ENCODE measurements at places on chromosomes 11 and 22.

- no peak for DNase-seq
These were observed 32.6 kb upstream of the CRYBB3 start for GRCh38 chr22:25167082-25167481.

- DNase-seq: no peak
These were observed 75.3 kb downstream of the BCR start for GRCh38 chr22:23255506-23256170.

DNA sequence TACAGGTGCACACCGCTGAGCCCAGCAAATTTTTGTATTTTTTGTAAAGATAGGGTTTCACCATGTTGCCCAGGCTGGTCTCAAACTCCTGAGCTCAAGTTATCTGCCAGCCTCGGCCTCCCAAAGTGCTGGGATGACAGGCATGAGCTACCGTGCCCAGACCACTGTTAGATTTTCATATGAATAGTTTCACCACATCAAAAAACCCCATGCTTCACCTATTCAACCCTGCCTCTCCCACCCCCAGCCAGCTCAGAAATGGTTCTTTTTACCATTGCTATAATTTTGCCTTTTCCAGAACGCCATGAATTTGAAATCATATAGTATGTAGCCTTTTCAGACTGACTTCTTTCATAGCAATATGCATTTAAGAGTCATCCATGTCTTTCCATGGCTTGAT, 37.9 kb downstream of the CDPF1 start:
- no peak for DNase-seq

DNA sequence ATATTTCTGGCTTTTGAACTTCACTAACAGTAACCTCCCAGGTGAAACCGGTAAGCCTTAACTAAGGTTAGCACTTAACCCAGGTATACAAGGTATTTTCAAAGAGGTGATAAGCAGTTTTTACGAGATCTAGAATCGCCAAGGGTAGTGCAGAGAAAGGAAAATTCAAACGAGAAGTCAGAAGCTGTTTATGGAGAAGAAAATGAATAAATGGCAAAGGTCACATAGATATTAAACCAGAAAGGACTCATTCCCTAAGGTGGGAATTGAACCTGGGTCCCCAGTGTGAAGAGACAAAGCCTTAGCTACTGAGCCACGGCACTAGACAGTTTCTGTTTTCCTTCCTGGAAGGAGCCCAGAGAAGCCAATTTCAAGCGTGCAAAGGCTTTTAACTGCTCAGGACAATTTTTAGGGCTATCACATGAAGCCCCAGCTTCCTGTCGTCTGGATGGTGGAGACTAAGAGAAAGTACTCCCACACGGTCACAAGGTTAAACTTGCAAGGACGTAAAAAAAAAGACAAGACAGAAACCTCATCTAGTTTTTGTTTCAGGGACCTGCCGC, 5.7 kb upstream of the C1QTNF6 start:
- peak; percentile 48 for DNase-seq

DNA sequence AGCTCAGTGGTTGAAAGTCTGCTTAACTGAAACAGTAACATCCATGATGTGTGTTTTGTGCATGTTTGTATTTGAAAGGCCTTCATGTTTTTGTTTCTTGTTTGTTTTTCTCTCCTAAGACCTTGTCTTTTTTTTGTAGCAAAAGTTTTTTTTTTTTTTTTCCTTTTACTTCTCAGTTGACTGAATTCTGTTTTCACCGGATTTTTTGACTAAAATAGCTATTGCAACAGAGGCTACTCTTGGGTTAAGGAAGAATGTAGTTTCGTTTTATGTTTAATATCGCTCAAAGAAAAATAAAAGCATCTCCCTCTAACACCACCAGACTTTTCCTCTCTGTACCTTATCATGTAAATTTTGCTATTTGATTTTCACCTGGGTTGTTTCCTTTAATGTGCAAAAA, 15.1 kb downstream of the APOL6 start:
- DNase-seq: no peak

DNA sequence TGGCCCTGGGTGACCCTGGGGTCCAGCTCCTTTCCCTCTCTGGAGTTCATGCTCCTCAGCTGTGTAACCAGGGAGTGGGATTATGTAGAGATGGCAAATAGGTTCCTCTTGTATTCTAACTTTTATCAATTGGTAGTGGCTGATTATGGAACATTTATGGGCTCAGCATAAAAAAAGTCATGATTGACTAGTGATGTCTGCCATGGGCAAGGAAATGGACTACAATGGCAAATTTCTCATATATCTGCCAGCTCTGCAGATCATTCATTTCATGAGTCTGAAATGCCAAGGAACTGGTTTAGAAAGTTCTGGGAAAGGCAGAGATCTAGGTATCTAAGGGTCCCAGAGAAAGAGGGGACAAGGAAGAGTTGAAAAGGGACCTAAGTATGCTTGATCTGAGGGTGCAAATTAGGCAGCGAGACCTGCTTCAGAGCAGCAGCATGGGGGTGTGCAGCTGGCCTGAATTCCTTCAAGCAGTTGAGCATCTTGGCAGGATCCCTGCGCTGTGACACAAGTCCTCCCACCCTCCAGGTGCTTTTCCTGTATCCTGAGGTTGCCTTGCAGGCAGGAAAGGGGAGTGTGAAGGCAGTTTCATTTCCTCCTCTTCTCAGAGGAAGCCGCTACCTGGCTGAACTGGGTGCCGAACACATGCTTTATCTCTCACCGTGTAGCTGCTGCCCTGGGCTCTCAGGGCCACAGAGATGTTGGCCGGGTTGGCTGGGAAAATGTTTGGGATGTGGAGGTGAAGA, 10.4 kb downstream of the SLC15A3 start:
- no peak for DNase-seq

DNA sequence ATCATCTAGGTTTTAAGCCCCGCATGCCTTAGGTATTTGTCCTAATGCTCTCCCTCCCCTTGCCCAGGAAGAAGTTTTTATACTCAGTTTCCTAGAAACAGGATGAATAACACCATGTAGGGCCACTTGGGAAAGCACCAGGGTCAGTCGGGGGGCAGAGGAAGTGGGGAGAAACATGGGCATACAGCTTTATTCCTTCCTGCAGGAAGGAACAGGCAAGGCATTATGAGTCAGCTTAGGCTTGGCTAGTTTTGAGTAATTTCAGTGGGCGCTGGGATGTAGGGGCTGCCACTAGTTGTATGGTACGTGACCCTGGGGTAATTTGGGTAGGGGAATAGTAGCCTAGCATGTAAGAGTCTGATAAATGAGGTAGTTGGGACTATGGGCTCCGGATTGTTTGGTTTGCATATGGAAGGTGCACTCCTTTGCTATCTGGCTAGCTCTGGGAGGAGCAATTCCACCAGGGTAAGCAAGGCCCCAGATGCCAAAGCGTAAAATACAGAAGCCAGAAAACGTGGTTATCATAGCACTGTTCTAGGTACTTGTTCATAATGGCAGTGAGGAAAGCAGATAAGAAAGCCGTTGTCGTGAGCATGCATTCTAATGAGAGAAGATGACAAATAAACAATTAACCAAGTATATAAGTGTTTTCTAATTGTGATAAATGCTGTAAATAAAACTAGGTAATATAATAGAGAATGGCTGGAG, 24.8 kb downstream of the ACER3 start:
- peak; percentile 48 for DNase-seq

DNA sequence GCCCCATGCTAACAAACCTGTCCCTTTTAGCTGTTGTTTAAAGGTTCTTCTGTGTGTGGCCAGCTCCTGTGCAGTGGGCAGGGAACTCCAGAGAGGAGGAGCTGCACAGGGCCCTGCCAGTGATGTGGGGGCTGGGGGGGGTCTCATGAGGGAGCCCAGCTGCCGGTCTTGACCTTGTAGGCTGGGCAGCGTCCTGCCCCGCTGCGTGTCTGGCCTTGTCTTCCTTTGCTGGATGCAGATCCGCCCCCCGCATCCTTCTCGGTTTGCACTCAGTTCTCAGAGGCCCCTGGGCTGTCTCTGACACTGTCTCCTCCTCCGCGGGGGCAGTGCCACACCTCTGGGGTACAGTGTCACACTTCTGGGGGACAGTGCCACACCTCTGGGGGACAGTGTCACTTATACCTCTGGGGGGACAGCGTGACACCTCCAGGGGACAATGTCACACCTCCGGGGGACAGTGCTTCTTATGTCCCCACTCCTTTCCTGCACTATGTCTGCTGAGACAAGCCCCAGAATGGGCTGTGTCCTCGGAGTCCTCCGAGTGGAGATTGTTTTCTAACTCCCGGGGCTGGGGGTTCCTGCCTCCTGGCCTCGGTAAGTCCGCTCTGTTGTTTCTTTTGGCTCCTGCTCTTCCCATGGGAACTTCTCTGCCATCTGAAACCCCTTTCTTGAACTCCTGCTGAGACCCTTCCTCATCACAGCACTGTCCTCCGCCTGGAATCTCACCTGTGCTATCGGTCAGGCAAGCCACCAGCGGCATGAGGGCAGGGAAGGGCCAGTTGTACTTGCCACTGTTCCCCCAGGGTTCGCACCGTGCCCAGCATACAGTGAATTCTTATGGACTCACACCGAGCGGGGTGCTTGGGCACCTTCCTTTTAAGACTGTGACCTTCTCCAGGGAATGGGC, 788.3 kb downstream of the TBC1D22A start:
- no peak for DNase-seq

DNA sequence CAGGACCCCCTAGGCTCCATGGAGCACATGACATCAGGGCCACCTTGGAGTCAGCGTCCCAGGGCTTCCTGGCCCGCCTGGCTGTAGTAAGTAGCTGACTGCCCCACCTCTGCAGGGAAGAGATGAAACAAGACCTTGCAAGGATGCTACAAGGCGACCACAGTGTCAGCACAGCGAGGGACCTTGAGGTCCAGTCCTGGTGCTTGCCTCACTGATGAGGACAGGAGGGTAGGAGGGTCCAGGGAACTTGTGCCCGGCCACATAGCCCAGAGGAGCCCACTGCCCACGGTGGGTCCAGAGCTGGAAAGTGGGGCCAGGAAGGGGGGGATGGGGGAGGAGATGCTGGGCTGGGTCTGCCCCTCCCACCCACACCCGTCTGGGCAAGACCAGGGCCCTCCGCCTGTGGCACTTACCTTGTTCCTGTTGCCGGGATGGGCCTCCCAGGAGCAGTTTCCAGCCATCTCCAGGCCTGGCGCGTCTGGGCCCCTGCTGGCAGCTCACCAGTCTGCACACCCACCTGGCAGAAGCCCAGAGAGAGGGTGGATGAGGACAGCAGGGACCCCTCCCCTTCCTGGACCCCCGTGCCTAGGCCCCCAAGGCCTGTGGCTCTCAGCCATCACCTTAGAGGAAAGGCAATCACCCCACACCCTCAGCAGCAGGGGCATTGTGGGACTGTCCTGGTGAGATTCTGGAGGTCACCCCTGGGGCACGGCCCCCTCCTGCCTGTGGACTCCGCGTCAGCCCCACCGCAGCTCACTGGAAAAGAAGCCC, 3.4 kb downstream of the MRGPRF start:
- DNase-seq: no peak

- peak; percentile 30 for DNase-seq
These were observed 517.7 kb downstream of the ETS1 start for GRCh38 chr11:128069665-128070064.

- DNase-seq: peak; percentile 65
These were observed 80.3 kb downstream of the ALX4 start for GRCh38 chr11:44229624-44230023.

DNA sequence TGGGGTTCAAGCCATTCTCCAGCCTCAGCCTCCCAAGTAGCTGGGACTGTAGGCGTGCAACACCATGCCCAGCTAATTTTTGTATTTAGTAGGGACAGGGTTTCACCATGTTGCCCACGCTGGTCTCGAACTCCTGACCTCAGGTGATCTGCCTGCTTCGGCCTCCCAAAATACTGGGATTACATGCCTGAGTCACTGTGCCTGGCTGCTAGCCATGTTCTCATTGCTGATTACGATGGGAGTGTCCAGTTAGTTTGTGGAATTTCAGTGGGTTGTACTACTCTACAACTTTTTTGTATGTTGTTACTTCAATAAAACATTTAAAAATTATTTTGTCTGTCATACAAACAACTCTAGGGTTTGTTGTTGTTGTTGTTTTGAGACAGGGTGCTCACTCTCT, 4.8 kb upstream of the VPS11 start:
- DNase-seq: peak; percentile 49

DNA sequence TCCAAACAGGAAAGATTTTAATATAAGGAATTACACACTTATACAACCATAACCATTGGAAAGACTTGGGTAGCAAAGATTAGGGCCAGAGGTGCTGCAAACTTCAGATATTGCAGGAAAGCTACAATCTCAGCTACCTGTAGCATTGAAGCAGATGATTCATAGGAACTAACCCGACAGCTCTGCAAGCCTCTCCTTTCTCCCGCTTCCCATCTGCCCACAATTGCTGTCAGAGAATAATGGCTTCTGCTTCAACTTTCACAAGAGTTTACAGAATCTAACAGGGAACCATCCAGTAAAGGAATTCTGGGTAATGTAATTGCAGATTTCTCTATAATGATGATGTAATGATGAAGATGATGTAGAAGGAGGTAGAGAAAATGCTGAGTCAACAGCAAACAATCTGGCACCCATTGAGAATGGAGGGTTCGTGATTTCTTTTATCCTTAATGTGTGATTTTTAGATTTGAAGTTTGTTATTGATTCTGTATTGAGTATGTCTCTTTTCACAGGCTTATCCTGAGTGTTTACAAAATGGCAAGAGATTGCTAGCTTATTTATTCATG, 70.8 kb upstream of the USP47 start:
- DNase-seq: no peak

GRCh38 chr11:12827929-12828812, 153.9 kb downstream of the TEAD1 start:
- peak; percentile 75 for DNase-seq

GRCh38 chr11:42806191-42806590, 505.6 kb upstream of the API5 start:
- no peak for DNase-seq

- DNase-seq: no peak
These were observed 2.3 kb downstream of the C1QTNF5 start for GRCh38 chr11:119338318-119338890.

- DNase-seq: no peak
These were observed 21.0 kb upstream of the UVRAG start for GRCh38 chr11:75793966-75794365.

- DNase-seq: no peak
These were observed 68.1 kb upstream of the LMO2 start for GRCh38 chr11:33959855-33960400.

GRCh38 chr11:587978-588380, 11.7 kb downstream of the PHRF1 start:
- DNase-seq: peak; percentile 20
